T follicular helper cell (primary cell): ENCODE measurements at places on chromosomes 13 and 19.

- DNase-seq, result no peak
Measured at GRCh38 chr19:7492142-7492541, 3.3 kb upstream of the PEX11G start.

GRCh38 chr13:79126706-79127105 is 279.3 kb downstream of the RBM26 start:
- DNase-seq, result no peak

DNA sequence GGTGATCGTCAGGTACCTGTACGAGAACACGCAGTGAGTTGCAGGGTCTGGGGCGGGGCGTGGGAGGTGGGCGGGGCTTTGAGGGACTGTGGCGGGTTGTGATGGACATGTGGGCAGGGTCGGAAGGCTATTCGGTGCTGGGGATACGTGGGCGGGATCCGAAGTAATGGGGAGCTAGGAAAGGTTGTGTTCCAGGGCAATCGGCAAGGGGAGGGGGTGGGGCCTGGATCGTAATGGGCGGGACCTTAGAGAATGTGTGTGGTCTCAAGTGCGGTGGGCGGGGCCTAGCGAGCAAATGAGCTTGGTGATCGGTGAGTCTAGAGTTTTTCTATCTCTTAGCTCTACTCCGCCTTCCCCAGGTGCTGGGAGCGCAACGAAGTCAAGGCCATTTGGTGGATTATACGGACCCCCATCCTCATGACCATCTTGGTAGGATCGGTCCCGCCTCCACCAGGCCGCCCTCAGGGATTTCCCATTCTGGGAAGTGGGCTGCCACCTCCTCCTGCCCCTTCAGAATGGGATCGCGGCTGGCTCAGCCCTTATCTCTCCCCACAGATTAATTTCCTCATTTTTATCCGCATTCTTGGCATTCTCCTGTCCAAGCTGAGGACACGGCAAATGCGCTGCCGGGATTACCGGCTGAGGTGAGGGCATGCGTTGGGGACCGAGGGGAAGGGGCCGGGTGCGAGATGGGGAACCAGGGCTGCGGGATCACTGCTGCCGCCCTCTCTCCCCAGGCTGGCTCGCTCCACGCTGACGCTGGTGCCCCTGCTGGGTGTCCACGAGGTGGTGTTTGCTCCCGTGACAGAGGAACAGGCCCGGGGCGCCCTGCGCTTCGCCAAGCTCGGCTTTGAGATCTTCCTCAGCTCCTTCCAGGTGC is 9.6 kb downstream of the GIPR start:
- peak; percentile 80 for DNase-seq

DNA sequence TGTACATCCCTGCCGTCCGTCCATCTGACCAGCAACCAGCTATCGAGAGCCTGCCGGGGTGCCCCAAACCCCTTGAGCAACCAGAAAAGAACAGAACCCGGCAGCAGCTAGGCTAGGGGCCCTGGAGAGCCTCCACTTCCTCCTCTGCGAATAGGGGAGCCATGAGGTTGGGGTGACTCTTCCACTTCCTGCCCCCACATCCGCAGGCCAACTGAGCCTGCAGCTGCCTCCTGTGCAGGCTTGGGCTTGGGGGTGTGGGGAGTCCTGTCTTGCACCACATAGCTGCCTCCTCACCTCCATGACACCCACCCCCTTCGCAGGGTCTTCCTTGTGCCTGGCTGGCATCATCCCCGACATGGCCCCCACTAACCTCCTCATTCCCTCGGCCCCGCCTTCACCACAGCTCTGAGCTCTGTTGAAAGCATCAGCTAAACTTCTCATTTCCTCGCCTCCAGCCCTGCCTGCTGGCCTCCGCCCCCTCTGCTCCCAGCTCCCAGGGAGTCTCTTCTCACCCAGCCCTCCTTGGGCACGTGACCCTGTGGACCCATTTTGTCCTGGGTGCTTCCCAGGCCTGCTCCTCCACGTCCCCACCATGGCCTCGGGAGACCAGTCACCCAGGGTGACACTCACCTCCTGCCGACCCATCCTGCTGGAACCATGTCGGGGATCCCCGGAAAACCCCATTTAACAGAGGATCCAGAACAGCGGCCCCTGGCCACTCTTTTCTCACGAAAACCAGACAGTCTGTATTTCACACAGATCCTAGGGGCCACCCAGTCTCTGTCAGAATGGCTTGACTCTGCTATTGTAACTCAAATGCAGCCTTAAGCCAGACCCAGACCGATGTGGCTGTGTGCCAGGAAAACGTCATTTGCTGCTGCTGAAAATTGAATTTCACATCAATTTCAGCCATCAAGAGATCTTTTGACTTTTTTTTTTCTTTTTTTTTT is 50.4 kb downstream of the MYO9B start:
- peak; percentile 66 for DNase-seq

- no peak for DNase-seq
Measured at GRCh38 chr13:74554569-74555275, 420.5 kb upstream of the KLF12 start.

GRCh38 chr13:114119196-114119595 is 13.2 kb downstream of the RASA3 start:
- no peak for DNase-seq

GRCh38 chr19:2345076-2345475 is 15.0 kb upstream of the TMPRSS9 start:
- no peak for DNase-seq

- DNase-seq, result no peak
Measured at GRCh38 chr13:28719227-28720055, 671 bp upstream of the SLC46A3 start.

- no peak for DNase-seq
Measured at GRCh38 chr19:51921949-51922348, 5.3 kb upstream of the ZNF613 start.

DNA sequence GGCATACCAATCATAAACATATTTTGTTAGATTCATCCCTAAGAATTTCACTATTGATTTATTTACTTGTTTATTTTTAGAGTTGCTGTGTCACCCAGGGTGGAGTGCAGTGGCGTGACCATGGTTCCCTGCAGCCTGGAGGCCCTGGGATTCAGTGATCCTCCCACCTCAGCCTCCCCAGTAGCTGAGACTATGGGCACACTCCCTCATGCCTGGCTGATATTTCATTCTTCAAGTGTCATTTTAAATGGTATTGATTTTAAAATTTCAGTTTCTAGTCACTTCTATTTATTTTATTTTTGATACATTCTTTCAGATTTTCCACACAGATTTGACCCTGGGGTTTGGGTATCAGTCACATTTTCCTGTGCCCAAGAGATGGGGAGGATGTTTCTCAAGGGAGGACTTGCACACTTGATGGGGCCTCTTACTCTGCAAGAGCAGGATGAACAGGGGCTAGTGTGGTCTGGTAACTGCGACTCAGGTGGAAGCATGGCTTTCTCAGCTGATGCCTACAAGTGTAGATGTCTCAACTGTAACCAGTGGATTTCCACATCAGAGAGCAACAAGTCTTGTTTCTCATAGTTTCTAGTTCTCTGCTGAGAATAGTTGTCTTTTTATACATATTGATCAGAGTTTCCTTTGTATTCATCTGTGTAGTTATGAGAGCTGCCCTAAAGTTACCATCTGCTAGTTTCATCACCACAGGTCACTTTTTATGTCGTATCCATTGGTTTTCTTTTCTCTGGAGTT is 40.2 kb downstream of the CCNE1 start:
- no peak for DNase-seq

- DNase-seq, result no peak
Measured at GRCh38 chr13:40094056-40094455, 438.6 kb downstream of the COG6 start.

- DNase-seq, result no peak
Measured at GRCh38 chr19:49014123-49014869, 2.6 kb downstream of the LHB start.

- no peak for DNase-seq
Measured at GRCh38 chr19:48683349-48683748, 10.5 kb upstream of the NTN5 start.

DNA sequence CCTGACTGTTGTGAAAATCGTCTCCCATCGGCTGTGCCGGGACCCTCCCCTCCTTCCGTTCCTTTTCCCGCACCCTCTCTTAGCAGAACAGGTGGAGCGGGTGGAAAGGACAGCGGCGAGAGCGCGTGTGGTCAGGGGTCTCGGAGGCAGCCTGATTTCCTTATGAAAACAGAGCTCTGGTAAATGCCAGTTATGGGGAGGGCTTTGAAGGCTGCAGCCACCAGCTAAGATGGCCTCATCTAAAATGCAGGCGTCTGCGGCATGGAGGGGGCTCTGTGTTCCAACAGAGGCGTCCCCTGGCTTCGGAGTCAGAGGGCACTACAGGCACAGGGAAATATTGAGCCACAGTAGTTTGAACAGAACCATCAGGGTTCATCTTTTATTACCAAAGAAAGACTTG is 93.8 kb upstream of the SOX1 start:
- no peak for DNase-seq
